Anterior cingulate cortex (tissue), 58 donors: ENCODE measurements at places on chromosomes 7 and 10.

DNA sequence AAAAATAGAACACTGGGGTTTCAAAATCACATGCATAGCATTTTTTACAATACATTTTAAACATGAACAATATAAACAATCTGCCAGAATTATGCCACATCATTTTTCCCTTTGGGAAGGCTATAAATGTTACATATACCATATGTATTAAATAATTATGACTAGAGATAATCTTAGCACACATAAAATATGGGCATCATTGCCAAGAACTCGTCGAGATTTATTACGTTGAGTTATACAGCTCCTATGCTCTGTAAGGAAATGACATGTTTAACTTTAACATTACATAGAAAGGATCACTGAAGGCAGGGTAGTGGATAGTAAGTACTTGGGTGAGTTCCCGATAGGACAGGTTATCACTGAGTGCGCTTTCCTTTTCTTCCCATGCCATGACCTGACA is 267.8 kb downstream of the PARD3 start:
- no peak for DNase-seq

- DNase-seq: no peak
Measured at GRCh38 chr7:2393706-2394105, 9.7 kb upstream of the CHST12 start.

DNA sequence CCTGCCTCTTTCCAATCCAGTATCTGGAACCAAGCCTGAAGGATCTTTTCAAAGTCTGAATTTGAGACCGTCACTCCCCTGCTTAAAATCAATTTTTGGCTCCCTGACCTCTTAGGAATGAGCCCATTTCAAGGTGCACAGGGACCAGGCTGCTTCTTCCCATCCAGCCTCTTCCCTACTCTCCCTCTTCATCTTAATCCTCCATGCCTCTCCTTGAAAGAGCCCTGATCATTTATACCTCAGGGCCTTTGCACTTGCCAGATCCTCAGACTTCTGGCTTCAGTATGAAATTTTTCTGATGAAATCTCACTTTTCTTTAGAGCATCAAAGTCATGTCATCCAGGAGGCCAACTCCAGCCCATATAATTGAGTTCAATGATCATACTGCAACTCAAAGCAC is 399.5 kb upstream of the CELF2 start:
- DNase-seq: no peak

GRCh38 chr7:66173856-66174255 is 31.3 kb upstream of the TPST1 start:
- DNase-seq: no peak

- DNase-seq: no peak
Measured at GRCh38 chr10:101631821-101632475, 43.8 kb downstream of the DPCD start.

- no peak for DNase-seq
Measured at GRCh38 chr7:84017651-84018050, 176.9 kb downstream of the SEMA3A start.

DNA sequence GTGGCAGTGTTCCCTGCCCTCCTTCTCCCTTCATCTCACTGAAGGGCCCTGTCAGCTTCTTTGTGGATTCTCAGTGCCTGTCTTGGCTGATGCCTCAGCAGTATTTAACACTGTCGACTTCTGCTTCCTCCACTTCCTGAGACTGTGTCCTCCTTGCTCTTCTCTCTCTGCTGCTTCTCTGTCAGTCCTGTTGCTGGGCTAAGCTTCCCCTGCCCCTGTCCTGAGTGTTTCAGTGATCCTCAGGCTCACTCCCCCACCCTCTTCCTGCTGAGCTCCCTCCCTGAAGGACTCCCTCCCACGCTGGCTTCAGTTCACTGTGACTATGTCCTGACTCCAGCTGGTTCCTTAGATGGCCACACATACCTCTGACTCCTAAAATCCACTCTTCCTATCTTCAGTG is 64.9 kb downstream of the CREM start:
- no peak for DNase-seq

- no peak for DNase-seq
Measured at GRCh38 chr10:9910446-9910845, 1107.2 kb upstream of the CELF2 start.
